NCI-H510A (cell line): ENCODE measurements at places on chromosomes 16 and 17.

GRCh38 chr16:85844786-85845185, 45.3 kb downstream of the COX4I1 start:
- DNase-seq = no peak

- no peak for DNase-seq
These were observed 85.8 kb downstream of the HIC1 start for GRCh38 chr17:2140683-2141082.

GRCh38 chr17:29155227-29155965, 24.8 kb downstream of the MYO18A start:
- no peak for DNase-seq

DNA sequence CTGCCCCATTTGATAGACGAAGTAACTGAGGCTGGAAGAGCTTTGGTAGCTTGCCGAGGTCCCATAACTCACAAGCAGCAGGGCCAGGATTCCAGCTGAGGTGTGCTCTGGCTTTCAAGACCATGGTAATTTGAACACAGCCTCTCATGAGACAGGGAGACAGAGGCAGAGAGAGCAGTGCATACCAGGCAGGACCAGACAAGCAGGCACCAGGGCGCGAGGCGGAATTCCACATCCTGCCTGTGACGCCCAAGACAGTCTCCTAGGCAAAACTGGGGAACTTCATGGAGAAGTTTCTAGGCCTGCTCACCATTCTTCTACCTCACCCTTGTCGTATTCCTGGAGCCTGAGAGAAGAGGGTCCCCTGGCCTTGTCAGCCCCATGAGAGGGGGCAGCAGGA, 19.2 kb downstream of the SDK2 start:
- DNase-seq = no peak

DNA sequence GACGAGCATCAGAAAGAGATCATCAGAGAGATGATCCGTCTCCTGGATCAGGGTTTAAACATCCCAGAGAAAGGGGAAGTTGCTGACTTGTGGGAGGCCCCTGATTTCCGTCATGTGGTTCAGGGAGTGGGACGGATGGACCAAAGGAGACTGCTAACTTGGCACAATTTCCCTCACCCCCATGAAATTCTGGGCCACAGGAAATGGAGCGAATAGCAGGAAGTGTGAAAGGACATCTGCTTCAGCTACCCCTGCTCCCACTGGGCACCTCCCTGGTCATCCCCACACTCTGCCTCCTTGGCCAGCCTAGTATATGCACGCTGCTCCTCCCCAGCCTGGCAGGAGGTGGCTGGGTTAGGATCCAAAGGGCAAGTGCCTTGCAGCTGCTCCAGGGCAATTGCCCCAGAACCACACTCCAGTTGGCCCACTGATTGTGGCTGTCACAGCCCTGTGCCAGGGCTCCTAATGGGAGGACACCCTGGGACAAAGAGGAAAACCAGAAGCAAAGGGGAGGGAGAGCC, 1.3 kb downstream of the ARRB2 start:
- no peak for DNase-seq

GRCh38 chr16:89122322-89122851, 28.7 kb downstream of the ACSF3 start:
- DNase-seq = peak; percentile 78

DNA sequence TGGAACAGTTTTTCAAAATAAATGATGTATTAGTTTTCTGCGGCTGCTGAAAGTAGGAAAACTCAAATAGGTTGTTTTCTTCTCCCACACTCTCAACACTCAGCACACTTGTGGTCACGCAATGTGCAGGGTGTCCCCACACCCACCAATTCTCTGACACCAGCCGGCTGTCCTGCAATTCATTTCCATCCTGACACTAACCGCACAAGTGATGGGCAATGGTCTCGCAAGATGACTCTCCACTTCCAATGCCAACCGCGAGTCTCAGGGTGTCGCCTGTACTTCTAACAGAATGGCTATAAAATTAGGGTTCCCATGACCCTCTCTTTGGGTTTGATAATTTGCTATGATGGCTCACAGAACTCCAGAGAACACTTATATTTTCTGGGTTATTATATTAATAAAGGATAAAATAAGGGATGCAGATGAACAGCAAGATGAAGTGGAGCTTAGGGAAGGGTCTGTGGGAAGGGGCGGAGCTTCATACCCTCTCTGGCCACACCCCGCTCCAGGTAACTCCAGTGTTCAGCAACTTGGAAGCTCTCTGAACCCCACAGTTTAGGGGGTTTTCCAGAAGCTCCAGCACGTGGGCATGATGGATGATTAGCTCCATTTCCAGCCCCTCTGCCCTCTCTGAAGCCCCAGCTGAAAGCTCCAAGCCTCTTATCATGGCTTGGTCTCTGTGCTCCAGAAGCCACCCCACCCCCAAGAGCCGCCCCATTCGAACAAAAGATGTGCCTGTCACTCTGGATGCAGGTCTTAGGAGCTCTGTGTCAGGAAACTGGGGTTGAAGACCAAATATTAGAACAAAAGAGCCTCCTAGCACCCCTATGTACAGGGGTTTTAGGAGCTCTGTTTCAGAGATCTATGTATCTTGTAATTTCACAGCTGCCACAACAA, 19.8 kb downstream of the TAF1C start:
- no peak for DNase-seq

DNA sequence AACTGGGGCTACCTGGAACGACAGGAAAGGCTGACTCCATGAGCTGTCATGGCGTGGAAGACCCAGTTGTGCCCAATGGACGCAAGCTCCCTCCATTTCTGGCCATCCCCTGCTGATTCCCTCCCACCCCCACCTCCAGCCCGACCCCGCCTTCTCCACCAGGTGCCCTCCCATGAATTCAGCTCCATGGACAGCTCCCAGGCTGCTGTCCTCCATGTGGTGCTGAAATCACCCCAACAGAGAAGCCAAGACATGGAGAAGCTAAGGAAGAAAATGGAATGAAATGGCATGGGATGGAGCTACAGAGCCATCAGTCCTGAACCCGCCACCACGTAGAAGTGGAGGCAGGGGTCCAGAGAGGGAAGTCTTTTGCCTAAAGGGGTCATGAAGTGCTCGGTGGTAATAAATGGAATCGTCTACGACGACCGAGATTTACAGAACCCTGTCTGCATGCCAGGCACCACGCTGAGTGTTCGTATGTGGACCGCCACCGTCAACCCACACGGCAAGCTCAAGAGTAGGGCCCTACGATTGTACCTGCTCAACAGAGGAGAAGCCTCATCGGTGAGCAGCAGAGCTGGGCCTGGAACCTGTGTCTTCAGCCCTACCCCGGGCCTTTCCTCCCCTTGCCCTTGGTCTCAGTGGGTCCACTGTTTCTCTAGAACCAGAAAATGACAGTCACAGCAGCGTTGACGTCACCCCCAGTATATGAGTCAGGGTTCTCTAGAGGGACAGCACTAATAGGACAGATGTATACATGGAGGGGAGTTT, 9.3 kb upstream of the ZC3H18 start:
- no peak for DNase-seq

DNA sequence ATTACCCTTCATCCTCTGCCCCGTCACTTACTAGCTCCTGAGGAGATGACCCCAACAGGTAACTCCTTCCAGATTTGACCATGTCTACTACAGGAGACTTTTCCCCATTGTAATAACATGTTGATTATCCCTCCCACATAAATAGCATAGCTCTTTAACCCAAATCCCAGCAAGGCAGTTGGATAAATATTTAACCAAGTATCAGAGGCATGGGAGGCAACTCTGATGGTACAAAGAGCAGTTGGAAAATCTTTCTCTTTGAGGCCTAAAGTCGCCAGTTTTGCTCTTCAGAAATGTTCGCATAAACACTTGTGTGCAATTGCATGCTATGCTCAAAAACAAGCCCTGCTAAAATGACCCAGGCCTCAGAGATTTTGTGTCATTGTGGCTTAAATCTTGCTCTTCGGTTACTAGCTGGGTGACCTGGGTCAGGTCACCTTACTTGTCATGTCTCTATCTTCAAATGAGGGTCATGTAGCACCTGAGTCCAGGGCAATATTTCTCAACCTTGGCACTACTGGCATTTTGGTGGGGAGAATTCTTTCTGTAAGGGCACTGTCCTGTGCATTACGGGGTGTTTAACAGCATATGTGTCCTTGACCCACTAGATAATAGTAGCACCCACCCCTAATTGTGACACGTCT, 48.8 kb downstream of the HSD17B2 start:
- no peak for DNase-seq

DNA sequence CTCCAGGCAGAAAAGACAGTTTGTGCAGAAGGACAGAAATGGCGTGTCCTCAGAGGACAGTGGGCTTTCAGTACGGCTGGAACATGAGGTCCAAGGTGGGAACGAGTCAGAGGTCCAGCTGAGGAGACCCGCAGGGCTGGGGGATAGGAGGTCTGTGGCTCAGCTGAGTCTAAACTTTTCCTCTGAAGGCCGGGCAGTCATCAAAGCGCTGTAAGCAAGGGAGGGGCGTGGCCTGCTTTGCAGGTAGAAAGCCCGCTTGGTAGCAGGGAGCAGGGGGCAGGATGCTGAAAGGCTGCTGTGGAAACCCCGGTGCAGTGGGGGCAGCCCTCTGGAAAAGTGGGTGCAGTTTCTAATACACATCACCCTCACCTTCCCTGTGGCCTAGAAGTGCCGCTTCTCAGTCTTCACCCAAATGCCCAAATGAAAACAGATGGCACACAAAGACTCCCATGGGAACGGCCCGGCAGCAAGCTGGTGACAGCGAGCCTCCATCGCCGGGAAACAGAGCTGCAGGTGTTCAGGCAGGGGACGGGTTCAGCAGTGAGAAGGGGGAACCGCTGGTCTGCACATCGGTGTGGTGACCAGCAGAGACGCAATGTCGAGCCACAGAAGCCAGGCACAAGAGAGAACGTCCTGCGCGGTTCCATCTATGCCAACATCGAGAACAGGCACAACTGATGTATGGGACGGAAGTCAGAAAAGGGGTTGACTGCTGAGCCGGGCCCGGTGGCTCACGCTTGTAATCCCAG, 12.2 kb upstream of the OSGIN1 start:
- peak; percentile 20 for DNase-seq
